OCI-M1 (cell line): ENCODE measurements at places on chromosomes 5 and 9.

DNA sequence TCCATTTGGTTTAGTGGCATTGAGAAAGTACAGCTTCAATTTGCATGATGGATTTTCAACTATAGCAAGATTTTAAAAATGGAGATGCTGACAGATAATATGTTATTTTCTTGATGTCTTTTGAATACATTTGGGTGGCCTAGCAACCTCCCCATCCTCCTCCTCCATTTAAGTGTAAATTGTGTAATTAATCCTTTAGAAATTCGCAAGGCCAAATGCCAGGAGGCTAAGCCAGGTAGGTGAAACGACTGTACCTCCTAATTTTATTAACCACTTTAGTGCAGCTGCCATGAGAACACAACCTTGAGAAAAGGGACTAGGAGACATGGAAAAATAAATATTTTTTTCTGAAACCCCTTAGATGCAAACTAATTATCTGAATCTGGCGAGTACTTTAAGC is 248.8 kb downstream of the MRPS30 start:
- no peak for DNase-seq

DNA sequence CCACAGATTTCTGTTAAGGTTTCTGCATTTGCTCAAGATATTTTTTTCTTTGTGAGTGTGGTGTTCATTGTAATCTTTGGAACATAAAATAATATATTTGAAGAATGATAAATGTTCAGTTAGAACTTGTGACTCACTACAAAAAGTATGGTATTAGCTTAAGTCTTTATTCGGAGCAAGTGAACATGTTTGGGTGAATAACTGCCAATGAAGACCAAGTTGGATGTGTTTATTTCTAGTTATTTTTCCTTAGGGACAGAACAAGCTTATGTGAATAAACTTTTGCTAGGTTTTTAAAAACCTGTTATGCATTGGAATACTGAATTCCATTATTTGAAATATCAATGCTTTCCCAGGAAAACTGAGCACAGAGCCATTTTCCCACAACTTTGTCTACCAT is 418.6 kb downstream of the SLCO4C1 start:
- no peak for DNase-seq

GRCh38 chr5:160788102-160788660 is 63.8 kb downstream of the ATP10B start:
- DNase-seq, result no peak

DNA sequence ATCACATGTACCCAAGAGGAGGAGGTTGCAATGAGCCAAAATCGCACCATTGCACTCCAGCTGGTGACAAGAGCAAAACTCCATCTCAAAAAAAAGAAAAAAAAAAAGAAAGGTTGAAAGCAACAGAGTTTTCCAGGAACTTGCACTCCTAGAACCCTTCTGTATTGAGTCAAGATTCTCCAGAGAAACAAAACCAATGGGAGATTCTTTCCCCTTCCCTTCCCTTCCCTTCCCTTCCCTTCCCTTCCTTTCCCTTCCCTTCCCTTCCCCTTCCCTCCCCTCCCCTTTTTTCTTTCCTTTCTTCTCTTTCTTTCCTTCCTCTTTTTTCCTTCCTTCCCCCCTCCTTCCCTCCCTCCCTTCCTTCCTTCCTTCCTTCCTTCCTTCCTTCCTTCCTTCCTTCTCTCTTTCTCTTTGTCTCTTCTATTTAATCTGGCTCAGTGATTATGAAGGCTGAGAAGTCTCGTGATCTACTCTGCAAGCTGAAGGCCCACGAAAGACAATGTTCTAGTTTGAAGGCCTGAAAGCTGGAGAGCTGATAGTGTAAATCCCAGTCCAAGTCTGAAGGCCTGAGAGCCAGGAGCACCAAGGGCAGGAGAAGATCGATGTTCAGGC is 59.6 kb upstream of the CNTLN start:
- DNase-seq, result no peak

DNA sequence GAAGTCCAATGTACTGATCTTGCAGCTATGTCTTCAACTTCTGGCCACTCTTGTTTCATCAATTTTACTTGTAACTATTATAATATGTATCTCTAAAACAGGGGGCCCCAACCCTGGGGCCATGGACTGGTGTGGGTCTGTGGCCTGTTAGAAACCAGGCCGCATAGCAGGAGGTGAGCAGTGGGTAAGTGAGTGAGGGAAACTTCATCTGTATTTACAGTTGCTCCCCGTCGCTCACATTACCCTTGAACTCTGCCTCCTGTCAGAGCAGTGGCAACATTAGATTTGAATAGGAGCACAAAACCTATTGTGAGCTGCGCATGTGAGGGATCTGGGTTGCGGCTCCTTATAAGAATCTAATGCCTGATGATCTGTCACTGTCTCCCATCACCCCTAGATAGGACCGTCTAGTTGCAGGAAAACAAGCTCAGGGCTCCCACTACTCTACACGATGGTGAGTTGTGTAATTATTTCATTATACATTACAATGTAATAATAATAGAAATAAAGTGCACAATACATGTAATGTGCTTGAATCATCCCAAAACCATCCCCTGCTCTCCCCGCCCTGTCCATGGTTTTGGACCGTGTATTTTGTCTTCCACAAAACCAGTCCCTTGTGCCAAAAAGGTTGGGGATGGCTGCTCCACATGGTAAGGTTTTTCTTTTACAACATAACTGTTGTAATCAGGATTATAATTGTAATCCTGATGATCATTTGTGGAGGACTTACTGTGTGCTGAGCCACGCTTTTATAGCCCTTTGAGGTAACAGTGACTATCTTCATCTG is 26.9 kb upstream of the SH3PXD2B start:
- DNase-seq, result no peak

GRCh38 chr9:108551030-108551841 is 304.6 kb downstream of the ACTL7B start:
- DNase-seq, result no peak

DNA sequence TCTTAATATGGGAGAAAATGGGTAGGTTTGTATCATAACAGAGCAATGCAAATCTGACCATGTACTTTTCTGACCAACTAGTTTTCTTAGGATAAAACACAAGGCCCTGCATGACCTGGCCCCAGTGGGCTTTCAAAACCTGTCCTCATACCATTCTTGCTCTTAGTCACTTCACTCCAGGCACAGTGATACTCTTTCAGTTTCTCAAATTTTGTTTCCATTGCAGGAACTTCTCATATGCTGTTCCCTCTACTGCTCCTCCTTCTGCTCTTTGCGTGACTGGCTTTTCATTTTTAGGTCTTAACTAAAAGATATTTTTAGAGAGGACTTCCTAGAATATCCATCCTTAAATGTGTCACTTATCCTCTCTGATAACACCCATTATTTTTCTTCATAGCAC is 112.4 kb downstream of the INIP start:
- no peak for DNase-seq
